ENCODE measurements at places on chromosomes 3 and 15. TPM values are rescaled to one million over a fixed set of nuclear protein-coding genes. Genes with fewer than 3 reads are reported as not detected.

GRCh38 chr3:141798448-141798845 lies 35.2 kb downstream of the GRK7 start:
- DNase-seq, result no peak

The MAPKBP1 gene
- total RNA-seq, result 36.2 TPM

The ALDH1L1 gene
- total RNA-seq, result not detected

GRCh38 chr15:39132954-39133600 lies 447.8 kb upstream of the THBS1 start:
- no peak for DNase-seq

- DNase-seq, result no peak
Observed at GRCh38 chr3:47365213-47366153, 15.3 kb upstream of the PTPN23 start.

- no peak for DNase-seq
Observed at GRCh38 chr15:42157381-42157780, 945 bp upstream of the PLA2G4F start.

- no peak for DNase-seq
Observed at GRCh38 chr15:57655809-57656208, 50.7 kb upstream of the POLR2M start.

- DNase-seq, result no peak
Observed at GRCh38 chr3:365268-365667, 168.7 kb downstream of the CHL1 start.

DNA sequence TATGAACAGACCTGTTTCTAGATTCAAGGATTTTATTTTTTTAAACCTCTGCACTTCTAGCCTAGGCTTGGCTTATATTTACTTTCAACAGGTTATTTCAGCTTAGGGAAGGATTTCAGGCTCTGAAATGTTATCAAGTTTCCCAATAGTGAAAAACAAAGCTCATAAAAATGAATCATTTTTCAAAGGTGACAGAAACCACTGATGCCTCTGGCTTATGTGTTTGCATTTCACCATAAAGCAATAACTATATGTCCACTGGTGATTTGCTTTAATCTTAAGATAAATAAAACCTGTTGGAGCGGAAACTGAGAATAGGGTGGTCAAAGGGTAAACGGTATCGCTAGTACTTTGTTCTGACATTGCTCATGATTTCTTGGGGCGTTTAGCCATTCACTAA lies 141.2 kb upstream of the LRIG1 start:
- no peak for DNase-seq

- DNase-seq, result no peak
Observed at GRCh38 chr3:64067506-64068346, 44.4 kb upstream of the PSMD6 start.

- no peak for DNase-seq
Observed at GRCh38 chr15:87354661-87355410, 901.7 kb downstream of the NTRK3 start.

The RETNLB gene
- not detected for total RNA-seq

The LRRC15 gene
- total RNA-seq, result not detected

DNA sequence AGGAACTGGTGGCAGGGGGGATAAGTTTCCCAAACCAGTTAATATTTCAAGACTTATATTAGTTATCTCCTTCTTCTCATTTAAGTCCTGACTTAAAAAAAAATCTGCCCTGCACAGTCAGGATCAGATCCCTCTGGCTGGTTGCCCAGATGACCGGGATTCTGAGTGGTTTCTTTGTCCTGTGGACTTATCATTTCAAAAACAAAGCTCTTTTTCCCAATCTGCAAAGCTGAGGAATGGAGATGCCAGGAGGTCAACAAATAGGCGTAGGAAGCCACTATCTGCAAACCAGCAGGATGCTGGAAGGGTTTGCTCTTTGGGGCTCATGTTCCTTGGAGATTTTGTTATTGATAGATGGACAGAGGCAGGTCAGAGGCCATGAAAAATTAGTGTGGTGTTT lies 5.8 kb downstream of the C3orf20 start:
- no peak for DNase-seq

- DNase-seq, result no peak
Observed at GRCh38 chr3:14175383-14176037, 2.9 kb downstream of the XPC start.

The SIDT1 gene
- total RNA-seq, result 0.92 TPM

The NUP210 gene
- total RNA-seq, result 3.0 TPM

The CCR3 gene
- total RNA-seq, result not detected

The PLA2G4E gene
- total RNA-seq, result not detected

- no peak for DNase-seq
Observed at GRCh38 chr3:192042116-192042515, 581.2 kb downstream of the PYDC2 start.

The IMPG2 gene
- total RNA-seq, result 0.74 TPM

The DAZL gene
- 0.33 TPM for total RNA-seq

Data from endothelial cell (in vitro differentiated cells).